ENCODE measurements at places on chromosomes 2 and 18.

GRCh38 chr2:150885774-150886386 lies 375.8 kb downstream of the RBM43 start:
- no peak for DNase-seq

DNA sequence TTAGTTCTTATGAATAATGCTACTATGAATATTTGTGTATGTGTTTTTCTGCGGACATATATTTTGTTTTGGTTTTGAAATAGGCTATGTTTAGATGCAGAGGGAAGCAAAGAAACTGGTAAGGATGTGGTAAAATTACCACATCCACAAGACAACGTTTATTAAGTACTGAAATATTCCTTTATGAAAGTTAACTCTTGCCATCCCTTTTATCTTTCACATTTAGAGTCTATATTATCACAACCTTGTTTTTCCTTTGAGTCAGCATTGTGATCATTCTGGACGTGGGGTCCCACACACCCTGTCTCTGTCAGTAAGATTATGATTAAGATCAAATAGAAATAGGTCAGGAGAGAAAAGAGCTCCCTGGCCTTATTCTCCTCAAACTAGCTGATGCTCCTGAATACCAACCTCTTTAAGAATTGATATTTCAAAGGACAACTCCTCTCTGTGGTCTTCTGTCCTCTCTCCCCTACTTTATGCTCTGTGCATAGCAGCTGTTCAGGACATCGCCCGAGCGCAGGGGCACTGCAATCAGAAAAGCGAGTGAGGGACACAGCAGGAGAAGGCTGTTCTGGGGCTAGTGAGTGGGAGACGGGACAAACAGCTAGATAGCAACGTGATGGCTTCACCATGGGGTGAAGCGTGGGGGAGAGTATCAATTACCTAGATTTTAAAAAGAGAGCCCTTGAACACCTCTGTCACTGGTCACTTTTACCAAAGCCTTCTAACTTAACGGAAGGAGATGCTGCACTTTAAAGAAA lies 12.2 kb downstream of the METAP1D start:
- no peak for DNase-seq

- no peak for DNase-seq
These were observed 1.3 kb downstream of the ADI1 start for GRCh38 chr2:3517948-3518495.

GRCh38 chr2:137964066-137964858 lies at the start of gene HNMT:
HNMT (plus strand) TSS chr2:137964473; CDS start chr2:137964492, 19 bp downstream.
- DNase-seq, result peak; percentile 87

DNA sequence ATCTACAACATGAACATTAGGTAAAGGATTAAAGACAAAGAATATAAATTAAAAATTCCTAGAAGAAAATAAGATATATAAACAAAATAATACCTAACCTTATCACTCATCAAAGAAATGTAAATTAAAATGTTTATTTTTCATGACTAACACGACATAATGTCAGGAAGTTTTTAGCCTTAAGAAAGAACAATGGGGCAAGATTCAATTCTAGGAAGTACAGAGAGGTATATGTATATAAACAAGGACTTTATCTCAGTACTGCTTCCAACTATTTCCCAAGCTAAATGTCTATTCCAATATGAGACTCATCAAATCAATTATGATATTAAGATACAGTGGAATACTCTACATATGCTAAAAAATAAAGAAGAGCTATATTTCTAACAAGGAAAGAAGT lies 44.1 kb downstream of the TTC21B start:
- DNase-seq, result no peak

DNA sequence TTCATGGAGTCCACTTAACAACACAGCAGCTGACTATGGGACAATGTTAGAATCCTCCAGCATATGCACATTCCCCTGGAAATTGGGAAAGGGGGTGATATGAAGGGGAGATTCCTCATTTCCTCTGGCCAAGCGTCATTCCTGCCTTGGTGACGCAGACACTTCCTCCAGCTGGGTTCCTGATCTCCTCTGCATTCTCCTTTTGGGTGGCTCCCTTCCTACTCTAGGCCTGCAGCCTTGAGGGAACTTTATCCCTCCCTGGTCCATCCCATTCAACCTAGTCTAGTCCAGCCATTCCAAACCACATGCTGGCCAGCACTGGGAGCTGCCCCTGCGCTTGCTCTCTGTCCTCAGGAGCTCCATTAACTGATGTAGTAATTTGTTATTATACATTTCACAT lies 216.8 kb downstream of the VAPA start:
- no peak for DNase-seq

GRCh38 chr2:125313806-125314205 lies 1288.7 kb downstream of the CNTNAP5 start:
- DNase-seq, result no peak

DNA sequence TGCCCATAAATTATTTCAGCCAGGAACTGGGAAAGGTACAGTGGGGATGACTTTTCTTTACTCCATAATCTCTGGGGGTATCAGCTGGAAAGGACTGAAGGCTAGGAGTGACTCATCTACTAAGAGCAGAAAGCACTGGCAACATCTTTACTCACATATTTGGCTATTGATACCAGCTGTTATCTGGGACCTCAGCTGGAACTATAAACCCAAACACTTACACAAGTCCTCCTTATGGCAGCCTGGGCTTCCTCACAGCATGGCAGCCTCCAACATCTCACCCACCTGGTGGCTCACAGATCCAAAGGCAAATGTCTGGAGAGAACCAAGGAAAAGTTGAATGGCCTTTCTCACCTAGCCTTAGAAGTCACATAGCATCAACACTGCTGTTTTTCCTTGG lies 379.0 kb upstream of the RND3 start:
- DNase-seq, result peak; percentile 54

- peak; percentile 83 for DNase-seq
These were observed 229.2 kb downstream of the LDLRAD4 start for GRCh38 chr18:13447621-13448334.

GRCh38 chr2:201855356-201855755 lies 49.0 kb downstream of the CDK15 start:
- no peak for DNase-seq

DNA sequence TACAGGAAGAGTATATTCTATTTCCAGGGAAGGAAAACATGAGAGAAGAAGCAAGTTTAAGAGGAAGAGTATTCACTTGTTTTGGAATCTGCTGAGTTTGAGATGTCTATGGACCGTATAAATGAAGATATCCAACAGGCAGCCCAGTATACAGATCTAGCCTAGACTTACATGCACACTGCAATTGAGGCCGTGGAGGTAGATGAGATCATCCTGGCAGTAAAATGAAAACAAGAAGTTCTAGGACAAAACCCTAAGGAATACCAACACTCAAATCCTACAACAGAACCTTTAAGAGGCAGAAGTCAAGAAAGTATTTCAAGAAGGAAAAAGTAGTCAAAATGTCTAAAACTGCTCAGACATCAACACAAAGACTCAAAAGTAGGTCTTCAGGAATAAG lies 16.0 kb downstream of the GRB14 start:
- no peak for DNase-seq

DNA sequence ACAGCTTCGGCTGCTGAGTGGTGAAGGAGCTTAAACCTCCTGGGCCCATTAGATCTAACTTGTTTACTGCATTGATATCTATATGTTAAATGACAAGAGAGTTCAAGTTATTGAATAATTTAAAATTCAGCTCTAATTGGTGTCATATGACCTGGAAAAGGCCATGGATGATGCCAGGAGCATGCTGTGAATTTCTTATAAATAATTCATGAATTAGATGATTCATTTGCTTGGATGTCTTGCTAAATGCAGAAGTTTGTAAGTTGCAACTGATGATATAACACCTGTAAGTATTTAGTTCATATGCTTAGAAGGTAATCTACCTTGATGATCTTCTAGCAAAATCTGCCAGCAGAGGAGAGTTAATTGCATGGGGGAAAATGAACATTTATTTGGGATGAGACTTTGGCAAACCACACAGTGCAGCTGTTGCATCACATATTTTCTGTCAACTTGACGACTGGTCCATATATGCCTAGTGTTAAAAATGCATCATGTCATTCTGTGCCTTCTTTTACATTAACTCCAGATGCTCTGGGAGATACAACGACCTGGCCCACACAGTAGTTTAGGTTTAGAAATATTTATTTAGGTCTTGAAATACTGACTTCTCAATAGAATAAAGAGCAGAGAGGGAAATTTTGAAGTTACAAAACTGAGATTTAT lies 226.3 kb downstream of the KIAA1328 start:
- DNase-seq, result no peak

DNA sequence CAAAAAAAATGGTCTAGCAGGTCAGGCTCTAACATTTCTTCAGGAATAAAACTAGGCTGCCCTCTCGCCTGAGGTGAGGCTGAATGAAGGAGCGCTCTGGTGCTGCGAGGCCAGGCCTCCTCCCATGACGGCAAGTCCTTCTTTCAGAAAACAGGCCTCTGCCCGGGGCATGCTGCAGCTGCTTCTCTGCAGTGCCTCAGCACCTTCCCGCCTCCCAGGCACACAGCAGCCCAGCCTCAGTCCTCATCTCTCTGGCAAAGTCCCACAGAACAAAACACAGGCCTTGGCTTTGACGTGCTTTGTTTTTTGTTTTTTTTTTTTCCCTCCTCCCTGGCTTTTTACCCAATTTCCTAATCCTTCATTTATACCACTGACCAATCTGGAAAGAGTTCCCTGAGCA lies 74.8 kb downstream of the BCL11A start:
- DNase-seq, result no peak

- DNase-seq, result no peak
These were observed 74.3 kb upstream of the TNP1 start for GRCh38 chr2:216934151-216934550.

GRCh38 chr2:64946769-64947247 lies 42.4 kb upstream of the SLC1A4 start:
- DNase-seq, result no peak

DNA sequence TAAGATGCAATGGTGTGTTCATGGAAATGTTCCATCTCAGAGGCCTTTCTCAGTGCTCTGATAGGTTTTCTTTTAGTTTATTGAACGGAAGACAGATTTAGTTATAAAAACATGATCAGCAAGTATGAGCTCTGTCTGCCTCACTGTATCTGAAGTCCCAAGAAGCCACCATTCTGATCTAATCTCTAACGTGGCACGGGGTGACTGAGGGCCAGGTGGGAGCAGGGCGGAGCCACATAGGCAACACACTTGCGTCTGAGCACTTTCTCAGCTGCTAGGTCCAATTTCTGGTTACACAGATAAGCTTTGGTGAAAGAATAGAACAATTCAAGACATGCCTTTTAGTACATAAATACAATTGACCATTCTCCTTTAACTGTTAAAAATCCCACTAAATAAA lies 60.4 kb downstream of the SNTG2 start:
- DNase-seq, result no peak

DNA sequence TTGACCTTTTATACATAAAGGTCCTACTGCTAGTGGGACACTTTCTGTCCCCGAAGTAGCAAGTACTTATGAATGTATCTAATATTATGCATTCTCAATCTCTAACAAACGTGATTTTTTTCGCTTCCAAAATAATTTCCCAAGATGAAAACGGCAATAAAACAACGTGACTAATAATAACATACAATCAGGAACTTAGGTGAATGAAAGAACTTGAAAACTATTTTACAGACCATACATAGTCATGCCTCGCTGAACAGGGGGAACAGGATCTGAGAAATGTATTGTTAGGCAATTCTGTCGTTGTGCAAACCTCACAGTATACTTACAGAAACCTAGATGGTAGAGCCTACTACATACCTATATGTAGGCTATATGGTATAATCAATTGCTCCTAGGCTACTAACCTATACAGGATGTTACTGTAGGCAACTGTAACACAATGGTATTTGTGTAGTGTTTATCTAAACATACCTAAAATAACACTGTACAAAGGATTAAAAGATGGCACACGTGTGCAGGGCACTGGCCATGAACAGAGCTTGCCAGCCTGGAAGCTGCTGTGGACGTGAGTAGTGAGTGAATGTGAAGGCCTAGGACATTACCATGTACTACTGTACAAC lies 2.5 kb downstream of the RTN4 start:
- peak; percentile 82 for DNase-seq

DNA sequence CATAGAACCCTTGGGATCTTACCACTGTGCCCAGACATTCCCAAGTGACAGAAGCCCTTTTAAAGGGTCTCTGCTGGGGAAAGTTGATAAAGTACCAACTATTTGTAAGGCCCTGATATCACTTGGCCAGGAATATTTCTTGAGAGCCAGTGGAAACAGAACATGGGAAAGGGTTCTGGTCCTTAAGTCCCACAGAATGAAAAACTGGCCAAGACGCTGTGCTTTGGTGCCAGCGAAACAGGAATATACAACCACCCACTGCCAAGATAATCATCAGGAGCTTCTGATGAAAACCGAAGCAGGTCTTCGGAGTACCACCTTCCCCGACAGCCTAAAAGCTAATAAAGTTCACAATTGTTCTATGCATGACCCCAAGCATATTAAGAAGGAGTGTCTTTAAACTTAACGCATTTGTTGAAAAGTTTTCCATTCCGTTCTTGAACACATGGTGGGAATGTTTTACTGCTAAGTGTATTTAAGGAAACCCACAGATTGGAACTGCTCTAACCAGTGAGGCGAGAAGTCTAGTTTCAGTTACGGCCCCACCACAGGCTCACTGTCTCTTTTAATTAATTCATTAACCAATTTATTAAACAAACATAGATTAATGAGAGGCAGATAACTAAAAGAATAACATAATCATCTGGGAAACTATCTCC lies 152.6 kb downstream of the ANKRD44 start:
- DNase-seq, result no peak

DNA sequence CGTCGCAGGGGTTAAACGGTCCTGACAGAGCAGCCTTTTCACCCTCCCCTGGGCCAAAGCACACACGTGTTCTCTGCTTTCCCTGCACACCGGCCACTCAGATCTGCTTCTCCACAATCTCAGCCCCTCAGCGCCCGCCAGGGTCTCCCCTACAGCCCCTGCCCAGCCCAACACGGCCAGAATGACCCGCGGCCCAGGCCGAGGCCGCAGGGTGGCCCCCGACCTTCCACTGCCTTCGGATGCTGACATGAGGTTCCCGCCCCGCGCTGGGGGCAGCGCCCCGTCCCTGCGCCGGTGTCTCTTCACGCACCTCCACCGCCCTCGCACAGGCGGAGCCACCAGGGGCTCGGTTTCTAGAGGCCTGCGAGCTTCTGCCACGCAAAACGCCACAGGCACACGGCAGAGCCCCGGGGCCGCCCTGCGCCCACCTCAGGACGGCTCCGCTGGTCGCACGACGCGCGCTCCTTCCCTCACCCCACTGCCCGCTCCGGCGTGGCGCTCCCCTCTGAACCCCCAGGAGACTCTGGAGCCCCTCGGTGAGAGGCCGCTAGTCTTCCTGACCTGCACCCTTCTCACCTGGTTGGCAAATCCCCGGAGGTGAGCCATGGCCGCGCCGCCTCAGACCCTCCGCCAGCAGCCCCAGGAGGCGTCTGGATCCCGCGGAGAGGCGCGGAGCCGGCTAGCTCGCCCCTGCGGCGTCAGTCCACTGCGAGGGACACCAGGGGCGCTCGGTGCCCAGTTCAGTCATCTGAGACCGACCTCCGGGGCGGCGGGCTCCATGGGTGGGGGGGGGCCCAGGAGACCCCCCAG lies 749 bp downstream of the STK25 start:
- DNase-seq, result peak; percentile 12

Data from amniotic epithelial cell (primary cell).